NCI-H1092 treated with DMSO at 0.1 percent for 48 hours (cell line): ENCODE measurements at places on chromosomes 16 and 17.

- no peak for DNase-seq
Measured at GRCh38 chr17:73539166-73539565, 105.1 kb downstream of the SDK2 start.

DNA sequence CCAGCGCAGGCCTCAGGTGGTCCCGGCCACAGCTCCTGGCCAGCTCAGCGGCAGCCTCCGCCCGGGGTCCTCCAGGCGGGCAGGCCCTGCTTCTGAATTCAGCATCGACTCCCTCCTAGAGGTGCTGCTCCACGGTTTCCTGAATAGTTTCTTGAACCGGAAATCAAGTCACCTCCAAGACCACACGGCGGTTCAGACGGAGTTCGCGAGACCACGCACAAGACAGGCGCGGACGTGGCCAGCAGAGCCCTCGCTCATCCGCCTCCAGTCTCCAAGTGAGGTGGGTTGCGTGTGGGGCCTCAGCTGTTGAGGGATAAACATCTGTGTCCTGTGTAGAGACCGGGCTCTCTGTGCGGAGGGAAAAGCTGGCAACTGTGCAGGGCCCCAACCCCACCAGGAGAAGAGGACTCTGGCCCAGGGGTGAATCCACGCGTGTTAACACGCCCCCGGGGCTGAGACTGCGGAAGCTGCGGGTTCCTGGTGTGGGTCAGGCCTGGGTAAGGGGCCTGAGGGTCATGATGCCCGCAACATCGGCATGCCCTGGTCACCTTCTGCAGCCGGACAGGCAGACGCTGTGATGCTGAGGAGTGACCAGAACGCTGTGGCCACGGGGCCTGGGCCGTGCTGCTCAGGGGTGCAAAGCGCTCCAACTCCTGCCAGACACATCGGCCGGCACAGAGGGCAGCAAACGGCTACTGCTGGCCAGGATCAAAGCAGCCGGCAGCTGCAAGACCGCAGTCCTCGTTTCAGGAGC lies 55.0 kb upstream of the METRNL start:
- DNase-seq: no peak

DNA sequence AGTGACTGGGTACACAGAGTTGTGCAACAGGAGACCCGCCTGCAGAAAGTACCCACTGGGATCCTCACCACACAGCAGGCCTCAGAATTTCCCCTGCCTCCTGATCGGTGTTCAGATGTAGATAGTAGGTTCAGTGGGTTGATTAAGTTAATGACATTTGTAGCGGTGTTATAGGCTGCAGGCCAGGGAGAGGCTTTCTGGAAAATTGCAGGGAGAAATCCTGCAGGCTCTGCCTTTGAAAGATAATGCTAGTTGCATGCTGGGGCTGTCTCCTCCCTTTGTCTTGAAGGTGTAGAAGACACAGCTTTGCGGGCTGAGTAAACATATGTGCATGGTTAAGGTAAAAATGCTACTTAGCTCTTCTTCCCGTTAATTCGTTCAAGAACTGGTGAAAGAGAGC lies 406.3 kb upstream of the RBFOX1 start:
- no peak for DNase-seq

DNA sequence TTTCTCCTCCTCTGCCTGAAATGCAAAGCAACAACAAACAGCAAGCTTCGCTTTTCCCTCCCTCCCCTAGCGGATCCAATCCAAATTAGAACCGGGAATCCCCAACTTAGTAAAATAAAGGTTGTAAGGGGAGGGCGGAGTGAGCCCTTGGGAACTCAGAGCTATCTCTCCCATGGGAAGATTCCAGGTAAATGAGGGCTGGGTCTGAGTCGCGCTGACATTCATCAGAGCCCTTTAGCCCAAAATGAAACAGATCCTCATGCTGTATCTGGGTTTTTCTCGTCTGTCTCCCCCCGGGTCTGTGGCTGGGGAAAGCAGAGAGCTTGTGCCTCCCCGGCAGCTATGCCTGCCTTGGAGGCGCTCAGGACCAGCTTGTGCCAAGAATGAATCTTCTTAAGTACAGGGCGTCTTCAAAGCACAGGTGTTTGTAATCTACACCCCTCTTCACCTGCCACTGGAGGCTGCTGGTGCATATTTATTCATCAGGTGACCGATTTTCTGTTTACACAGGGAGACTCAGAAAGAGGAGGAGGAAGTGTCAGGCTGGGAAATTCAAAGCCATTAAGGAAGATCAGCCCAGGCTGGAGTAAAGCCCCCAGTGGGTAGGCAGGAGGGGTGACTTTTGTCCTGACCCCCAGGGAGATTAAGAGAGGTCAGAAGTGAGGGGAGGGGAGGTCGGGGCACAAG lies 55.0 kb upstream of the GSE1 start:
- peak; percentile 61 for DNase-seq

DNA sequence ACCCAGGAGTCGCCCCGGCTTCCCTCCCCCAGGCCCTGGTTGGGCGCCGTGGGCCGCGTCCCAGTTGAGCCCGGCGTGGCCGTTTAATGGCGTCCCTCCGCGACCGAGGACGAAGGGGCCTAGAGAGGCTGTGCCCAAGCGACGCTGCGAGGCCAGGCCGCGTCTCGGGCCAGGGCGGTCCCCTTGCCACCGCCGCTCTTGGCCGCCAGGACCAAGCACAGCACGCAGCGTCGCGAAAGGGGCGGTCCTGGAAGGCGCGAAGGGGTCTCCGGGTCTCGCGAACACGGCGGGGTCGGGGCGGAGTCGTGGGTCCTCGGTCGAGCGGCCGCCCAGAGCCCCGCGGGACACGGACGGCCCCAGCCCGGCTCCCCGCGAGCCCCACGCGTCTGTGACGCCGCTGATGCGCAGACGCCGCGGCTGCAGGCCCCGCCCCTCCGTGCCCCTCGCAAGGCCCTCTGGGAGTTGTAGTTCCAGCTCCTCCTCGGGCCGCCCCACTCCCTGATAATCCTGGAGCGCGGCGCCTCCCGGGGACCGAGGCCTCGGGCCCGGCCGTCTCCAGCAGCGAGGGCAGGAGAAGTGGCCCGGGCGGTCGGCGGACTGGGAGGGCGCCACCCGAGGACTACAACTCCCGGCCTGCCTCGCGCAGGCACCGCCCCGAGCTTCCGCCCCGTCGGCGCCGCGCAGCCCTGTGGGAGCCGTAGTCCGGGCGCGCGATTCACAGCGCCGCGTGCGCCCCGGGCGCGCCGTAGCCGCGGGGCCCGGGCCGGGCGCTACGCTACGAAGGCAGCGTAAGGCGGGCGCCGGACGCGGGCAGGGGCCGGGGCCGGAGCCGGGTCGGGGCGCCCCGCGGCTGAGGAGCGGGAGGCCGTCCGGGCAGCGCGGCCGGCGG lies at the start of gene CAPN15:
Gene CAPN15, plus strand, starts transcription at position 698 of the 889 bp plus-strand sequence. CDS start 19,127 bp downstream, outside the sequence.
- DNase-seq: peak; percentile 83

GRCh38 chr16:2490190-2491105 lies 15.5 kb downstream of the TBC1D24 start:
- DNase-seq: peak; percentile 91

DNA sequence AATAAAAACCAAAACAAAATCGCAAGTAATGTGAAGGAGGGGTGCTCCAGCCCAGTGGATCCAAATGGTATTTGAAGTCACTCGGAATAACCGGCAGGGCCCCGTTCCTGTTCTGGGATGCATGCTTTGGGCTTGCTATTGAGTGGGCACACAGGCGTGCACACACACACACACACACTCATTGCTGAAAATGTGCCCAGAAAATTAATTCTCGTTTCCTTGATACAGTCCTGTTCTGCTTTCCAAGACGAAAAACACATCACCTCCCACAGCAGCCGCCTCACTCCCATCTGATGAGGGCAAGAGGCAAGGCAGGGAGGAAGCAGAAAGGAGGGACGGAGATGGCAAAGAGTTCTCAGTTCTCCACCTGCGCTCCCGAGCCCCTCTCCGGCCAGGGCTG lies 62.2 kb upstream of the SDK2 start:
- no peak for DNase-seq

GRCh38 chr17:44353672-44354331 lies 8.7 kb downstream of the GRN start:
- no peak for DNase-seq

- DNase-seq: no peak
Measured at GRCh38 chr17:66381701-66382362, 79.4 kb downstream of the PRKCA start.

DNA sequence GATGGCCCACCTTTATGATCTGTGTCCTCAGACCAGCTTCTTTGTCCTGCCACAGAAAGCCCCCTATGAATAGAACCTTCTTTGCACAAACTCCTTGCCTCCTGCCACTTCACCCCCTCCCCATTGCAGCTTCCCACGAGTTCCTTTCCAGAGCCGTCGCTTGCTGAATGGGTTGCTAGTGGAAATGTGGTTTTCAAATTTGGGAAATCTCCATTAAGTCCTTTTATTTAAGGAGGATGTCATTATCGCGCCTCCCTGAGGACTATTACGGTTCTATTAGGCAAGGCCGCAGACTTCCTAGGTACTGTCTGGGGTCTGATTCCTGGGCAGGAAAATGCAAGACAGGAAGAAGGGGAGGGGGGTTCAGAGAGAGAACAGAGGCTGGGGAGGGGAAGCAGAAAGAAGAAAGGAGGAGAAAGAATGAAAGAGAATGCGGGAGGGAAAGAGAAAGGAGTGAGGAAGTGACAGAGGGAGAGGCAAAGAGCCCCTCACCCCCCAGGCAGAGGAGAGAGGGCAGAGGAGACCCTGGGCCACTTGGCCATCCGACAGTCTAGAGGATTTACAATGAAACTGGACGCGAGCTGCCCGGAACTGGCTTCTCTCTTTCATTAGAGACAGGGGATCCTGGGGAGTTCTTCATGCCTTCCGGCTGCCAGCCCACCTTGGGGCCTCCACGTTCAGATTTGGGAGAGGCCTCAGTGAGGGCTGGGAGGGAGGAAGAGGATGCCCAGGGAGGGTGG lies 31.7 kb upstream of the ETV4 start:
- DNase-seq: no peak

DNA sequence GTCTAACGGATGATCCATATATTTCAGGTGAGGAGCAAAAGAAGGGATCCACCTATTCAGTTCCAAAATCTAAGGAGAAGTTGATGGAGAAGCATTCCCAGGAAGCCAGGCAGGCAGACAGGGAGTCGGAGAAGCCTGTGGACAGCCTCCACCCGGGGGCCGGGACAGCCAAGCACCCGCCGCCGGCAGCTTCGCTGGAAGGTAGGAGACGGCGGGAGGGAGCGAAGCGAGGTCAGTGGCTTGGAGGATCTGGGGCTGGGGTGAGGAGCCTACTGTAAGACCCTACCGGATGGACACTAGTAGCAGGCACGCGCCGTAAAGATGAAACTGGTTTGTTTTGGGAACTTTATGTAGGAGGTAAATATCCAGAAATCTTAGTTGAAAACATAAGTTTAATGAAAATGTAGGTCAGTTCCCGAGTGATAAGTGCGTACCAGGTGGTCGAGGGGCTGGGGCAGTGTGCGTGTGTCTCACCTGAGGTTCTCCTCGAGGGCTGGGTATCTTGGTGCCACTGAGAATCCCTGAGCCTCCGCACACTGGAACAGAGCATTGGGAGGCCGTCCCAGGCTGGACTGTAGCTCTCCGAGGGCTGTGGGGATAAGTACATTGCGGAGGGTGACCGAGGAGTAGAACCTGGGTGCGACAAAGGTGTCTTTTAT lies 714 bp downstream of the SPATA33 start:
- DNase-seq: peak; percentile 56
